Thoracic aorta (tissue), 2 donors: ENCODE measurements at places on chromosomes 11 and 22. TPM values are rescaled to one million over a fixed set of nuclear protein-coding genes. Genes with fewer than 3 reads are reported as not detected.

Gene AGBL2
- total RNA-seq: 0.95 TPM

Gene MRGPRX4
- total RNA-seq: not detected

Gene ANO9
- total RNA-seq: 0.68 TPM

Gene POTEH
- not detected for total RNA-seq

Gene PAK1
- 48.3 TPM for total RNA-seq

Gene APLNR
- total RNA-seq: 1.8 TPM

Gene PHF21A
- total RNA-seq: 104 TPM

Gene MAJIN
- total RNA-seq: not detected

Gene LUZP2
- not detected for total RNA-seq

DNA sequence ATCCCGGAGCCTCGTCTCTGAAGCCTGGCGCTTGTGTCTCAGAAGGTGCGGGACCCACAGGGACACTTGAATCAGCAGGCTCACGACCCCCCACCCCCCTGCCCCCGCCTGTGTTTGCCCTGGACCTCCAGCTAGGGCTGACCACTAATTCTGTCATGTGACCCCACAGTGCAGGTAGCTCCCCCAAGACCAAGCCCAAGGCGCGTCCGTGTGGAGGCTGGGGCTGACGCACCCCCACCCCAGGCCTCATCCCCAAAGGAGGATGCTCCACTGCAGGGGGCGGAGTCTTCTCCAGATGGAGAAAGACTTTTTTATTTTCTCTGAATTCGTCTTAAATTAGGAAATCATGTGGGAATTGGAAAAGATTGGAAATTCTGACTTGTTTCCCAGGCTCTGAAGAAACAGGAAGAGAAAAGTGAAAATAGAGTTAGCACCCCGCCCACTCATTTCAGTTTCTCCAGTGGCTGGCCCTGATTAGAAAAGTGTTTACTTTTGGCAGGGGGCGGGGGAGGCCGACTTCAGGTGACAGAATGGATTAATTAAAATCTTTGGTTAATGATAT lies 1.0 kb upstream of the RELA start:
- peaks cover 14% of the 10 kb centered on the region for H3K4me1 ChIP-seq
- H3K4me3 ChIP-seq: peak overlapping the region; percentile 93
- H3K36me3 ChIP-seq: peaks cover 27% of the 10 kb centered on the region
- DNase-seq: no peak
- H3K27me3 ChIP-seq: no peaks in the 10 kb centered on the region

DNA sequence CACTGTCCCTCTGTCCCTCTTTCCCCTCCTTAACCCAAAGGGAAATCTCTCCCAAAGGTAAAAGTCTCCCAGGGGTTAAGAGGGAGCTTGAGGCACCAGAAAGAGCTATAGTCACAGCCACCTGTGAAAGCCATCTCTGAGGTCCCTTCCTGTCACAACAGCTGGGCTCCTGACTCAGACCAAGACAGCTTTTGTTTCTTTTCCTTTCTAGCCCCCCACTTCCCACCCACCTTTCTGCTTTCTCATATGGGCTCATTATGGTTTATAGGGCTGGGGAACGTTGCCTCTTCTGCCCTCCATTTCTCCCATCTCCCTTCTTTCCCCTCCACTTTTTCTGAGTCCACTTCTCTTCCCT lies 19.1 kb downstream of the MIF start:
- peak overlapping the region; percentile 76 for H3K27ac ChIP-seq
- DNase-seq: no peak
- peaks cover 3% of the 10 kb centered on the region for H3K4me1 ChIP-seq
- peak overlapping the region; percentile 80 for H3K4me3 ChIP-seq
- no peaks in the 10 kb centered on the region for H3K36me3 ChIP-seq
- no peaks in the 10 kb centered on the region for H3K27me3 ChIP-seq

GRCh38 chr11:3030289-3031070 lies 26.7 kb downstream of the CARS1 start:
- no peak overlapping the region for H3K27ac ChIP-seq
- H3K27me3 ChIP-seq: no peaks in the 10 kb centered on the region
- no peak overlapping the region for H3K4me3 ChIP-seq
- H3K4me1 ChIP-seq: peaks cover 3% of the 10 kb centered on the region

GRCh38 chr11:33553486-33553885 lies 147.1 kb downstream of the C11orf91 start:
- no peaks in the 10 kb centered on the region for H3K36me3 ChIP-seq
- no peaks in the 10 kb centered on the region for H3K4me1 ChIP-seq
- no peak overlapping the region for H3K4me3 ChIP-seq
- DNase-seq: no peak
- no peak overlapping the region for H3K27ac ChIP-seq

- no peaks in the 10 kb centered on the region for H3K36me3 ChIP-seq
- H3K4me1 ChIP-seq: peaks cover 8% of the 10 kb centered on the region
- no peak overlapping the region for H3K27ac ChIP-seq
- no peak for DNase-seq
- H3K27me3 ChIP-seq: no peaks in the 10 kb centered on the region
Observed at GRCh38 chr11:69922015-69922595, 102.9 kb upstream of the FGF3 start.

- no peaks in the 10 kb centered on the region for H3K27me3 ChIP-seq
- no peak overlapping the region for H3K4me3 ChIP-seq
- no peak overlapping the region for H3K27ac ChIP-seq
- no peaks in the 10 kb centered on the region for H3K36me3 ChIP-seq
- no peak for DNase-seq
- H3K4me1 ChIP-seq: no peaks in the 10 kb centered on the region
Observed at GRCh38 chr11:124766156-124766555, 4.1 kb upstream of the ESAM start.

GRCh38 chr11:68212421-68213134 lies 518 bp downstream of the KMT5B start:
- no peak for DNase-seq
- no peaks in the 10 kb centered on the region for H3K27me3 ChIP-seq
- H3K36me3 ChIP-seq: no peaks in the 10 kb centered on the region
- peak overlapping the region; percentile 98 for H3K27ac ChIP-seq

DNA sequence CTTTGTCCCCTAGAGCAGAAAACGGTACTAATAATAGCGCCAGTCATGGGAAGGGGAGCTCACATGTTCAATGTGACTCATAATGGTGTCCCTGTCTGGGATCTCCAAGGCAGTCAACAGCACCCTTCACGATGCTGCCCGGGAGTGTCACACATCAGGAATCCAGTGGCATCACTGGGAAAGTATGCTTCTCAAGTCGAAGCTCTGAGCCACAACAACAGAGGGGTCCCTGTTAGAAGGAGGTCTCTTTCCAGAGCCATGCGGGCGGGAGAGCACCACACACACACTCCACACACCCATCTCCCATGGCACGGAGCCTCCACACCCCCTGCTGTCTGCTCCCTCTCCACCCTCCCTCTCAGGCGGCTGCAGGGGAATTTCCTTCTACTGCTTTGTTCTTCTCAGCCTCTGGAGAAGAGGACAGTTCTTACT lies 119.7 kb downstream of the ETS1 start:
- H3K4me3 ChIP-seq: peak overlapping the region; percentile 1
- peaks cover 67% of the 10 kb centered on the region for H3K4me1 ChIP-seq
- no peaks in the 10 kb centered on the region for H3K27me3 ChIP-seq

DNA sequence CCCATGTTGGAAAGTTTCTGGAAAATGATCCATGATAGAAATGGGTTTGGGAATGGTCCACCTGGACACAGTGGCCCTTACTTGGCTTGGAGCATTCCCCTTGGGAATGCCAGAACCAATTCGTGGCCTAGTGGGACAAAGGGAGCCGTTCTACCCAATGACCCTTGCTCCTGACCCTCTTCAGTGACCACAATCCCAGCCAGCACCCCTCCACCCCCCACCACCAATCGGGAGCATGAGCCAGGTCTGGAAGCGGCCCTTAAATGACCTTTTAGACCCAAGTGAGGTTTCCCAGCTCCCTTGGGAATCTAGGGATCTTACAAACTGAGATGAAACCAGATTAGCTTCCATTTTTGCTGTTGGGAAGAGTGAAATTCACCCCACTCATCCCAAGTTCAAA lies 51.3 kb upstream of the CDON start:
- no peaks in the 10 kb centered on the region for H3K27me3 ChIP-seq
- H3K4me1 ChIP-seq: peaks cover 79% of the 10 kb centered on the region
- no peak overlapping the region for H3K4me3 ChIP-seq
- DNase-seq: no peak
- H3K36me3 ChIP-seq: no peaks in the 10 kb centered on the region

GRCh38 chr11:80815752-80816453 lies 1375.1 kb upstream of the TENM4 start:
- no peaks in the 10 kb centered on the region for H3K4me1 ChIP-seq
- H3K4me3 ChIP-seq: no peak overlapping the region
- no peaks in the 10 kb centered on the region for H3K36me3 ChIP-seq
- H3K27me3 ChIP-seq: no peaks in the 10 kb centered on the region

DNA sequence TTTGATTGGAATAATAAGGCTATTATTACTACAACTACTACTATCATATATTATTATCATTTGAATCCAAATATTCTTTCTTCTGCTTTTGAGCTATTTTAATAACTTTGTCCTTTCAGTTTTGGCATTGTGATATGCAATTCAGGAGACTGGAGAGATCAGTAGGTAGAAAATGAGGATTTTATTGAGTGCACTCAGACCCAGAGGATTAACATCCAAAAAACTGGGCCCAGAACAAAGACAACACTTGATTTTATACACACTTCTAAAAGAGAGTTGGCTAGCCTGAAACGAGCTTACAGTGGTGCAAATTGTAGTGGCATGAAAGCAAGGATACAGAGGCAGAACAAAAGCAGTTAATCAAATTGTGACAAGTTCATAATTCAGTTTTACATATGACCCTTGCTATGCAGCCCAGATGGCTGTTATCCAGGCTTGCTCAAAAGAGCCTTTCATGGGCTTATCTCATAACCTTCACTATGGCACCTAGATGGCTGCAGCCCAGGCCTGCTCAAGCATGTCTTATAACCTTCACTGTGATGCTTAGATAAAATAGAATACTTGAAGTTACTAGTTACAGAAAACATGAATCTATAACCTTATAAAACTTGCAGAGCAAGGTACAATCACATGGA lies 796.3 kb upstream of the RAG2 start:
- H3K27ac ChIP-seq: no peak overlapping the region
- no peaks in the 10 kb centered on the region for H3K36me3 ChIP-seq
- no peak overlapping the region for H3K4me3 ChIP-seq
- no peaks in the 10 kb centered on the region for H3K4me1 ChIP-seq

DNA sequence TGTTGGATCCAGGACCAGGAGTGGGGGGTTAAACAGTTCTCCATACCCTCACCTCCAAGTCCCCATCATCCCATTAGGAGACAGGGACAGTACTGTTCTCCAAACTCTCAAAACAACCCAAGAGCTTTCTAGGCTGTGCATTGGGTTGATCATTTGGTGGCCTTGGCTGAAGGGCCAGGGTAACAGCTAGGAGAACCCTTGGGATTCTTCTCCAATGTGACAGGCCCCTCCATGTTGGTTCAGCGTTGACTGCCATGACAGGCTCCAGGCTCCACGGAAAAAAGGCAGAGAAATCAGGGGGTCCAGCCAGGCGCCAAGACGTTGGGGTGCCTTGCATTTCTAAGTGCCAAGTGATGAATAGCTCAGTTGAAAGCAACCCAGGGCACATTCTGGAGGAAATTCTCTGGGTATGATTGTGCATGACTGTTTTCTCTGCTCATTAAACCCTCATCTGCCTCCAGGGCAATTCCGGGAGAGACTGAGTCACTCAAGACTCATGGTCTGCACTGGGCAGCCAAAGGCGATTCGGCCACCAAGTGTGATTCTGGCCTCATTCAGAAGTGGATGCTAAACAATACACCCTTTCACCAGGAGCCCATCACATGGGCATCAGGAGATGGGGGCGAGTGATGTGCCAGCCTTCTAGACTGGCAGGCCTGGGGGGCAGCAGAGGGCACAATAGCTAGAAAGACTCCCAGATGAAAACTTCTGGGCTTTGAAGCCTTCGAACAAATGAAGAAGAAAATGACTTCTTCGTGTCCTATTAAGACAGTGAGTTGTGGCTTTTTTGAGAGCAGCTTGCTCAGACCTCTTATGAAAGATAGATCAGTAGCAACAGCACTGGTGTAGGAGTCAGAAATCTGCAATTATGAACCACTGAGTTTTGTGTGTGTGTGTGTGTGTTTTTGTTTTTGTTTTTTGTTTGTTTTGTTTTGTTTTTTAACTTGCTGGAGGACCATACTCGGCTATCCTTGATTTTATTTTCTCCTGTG lies 27.7 kb downstream of the CD44 start:
- H3K4me3 ChIP-seq: peak overlapping the region; percentile 16
- H3K27me3 ChIP-seq: no peaks in the 10 kb centered on the region
- peak overlapping the region; percentile 81 for H3K27ac ChIP-seq
- peaks cover 74% of the 10 kb centered on the region for H3K4me1 ChIP-seq
- peak; percentile 65 for DNase-seq

DNA sequence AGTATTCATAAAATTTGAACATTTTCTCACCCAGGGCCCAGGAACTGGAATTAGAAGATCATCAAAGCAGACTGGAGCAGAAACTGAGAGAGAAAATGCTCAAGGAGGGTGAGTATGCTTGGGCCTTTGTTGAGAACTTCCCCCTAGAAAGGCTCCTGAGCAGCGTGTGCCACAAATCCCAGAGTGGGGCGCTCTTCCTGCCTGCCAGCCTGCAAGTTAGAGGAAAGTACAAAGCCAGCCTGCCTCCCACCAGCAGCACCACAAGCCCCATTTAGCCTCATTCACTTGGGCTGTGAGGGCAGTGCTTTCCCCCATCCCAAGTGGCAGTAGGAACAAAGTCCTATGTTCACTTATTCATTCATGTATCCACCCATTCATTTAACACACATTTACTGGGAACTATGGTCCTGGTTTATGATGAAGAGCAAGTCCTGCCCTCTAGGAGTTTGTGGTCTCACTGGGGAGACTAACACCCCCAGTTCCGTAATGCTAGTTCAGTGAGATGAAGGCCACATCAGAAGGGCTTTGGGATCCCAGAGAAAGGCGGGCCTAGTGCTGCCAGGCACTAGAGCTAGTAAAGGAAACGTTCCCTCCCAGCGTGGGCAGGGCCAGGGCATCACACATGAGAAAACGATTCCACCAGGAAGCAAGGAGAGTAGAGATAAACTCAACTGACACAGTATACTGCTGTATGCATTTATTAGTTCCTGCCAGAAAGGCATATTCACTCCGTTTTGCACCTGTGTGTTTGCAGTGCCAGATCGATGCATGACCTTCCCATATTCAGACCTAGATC lies 22.4 kb upstream of the PARVA start:
- DNase-seq: no peak
- no peak overlapping the region for H3K4me3 ChIP-seq
- no peaks in the 10 kb centered on the region for H3K4me1 ChIP-seq
- H3K27me3 ChIP-seq: no peaks in the 10 kb centered on the region

- DNase-seq: peak; percentile 51
- H3K27ac ChIP-seq: peak overlapping the region; percentile 96
- H3K4me1 ChIP-seq: peaks cover 33% of the 10 kb centered on the region
- H3K36me3 ChIP-seq: peaks cover 24% of the 10 kb centered on the region
- H3K4me3 ChIP-seq: peak overlapping the region; percentile 96
Observed at GRCh38 chr11:66068923-66069714, 953 bp upstream of the PACS1 start.

DNA sequence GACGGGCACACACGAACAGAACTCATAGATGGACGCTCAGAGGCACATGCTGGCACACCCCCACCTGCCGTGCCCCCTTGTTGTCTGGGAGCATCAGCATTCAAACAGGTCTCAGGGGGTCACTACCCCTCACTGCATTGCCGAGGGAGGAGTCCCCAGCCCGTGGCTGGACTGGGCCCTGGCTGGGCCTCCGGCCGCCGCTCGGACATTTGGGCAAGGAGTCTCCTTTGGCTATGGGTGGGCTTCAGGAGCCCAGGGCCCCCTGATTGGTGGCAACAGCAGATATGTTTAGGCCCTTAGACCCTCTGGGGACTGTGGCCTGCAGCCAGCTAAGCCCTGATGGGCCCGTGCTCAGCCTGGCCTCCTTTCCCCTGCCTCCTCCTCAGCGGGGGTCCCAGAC lies 41.9 kb downstream of the FLRT1 start:
- no peaks in the 10 kb centered on the region for H3K4me1 ChIP-seq
- no peaks in the 10 kb centered on the region for H3K27me3 ChIP-seq
- no peak for DNase-seq
- H3K4me3 ChIP-seq: no peak overlapping the region
- H3K36me3 ChIP-seq: no peaks in the 10 kb centered on the region
- H3K27ac ChIP-seq: no peak overlapping the region
